NCI-H1930 (cell line): ENCODE measurements at places on chromosomes 1 and 21.

DNA sequence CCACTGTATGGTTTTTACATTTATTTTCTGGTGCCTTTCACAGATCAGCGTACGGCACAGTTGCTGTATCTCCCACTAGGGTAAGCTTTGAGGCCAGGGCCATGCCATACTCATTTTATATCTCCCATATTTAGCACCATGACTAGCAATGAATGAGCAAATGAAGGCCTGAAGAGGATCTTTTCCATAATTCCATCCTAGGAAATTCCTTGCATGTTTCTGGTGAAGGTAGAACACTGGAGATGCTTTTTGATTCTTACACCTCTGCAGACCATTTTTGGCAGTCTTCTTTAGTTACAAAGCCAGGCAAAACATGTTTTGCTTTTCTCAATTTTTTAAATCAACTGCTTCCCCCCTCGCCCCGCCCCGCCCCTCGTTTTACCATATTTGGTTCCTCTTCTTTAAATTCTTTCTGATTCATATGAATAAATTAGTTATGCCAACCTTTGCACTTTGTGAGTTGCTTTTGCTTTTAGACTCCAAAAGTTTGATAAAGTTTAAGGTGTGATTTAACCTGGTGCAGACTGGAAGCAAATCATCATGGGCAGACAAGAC, 78.9 kb upstream of the AK4 start:
- no peak for DNase-seq

- DNase-seq = no peak
These were observed 693 bp downstream of the RAB4A start for GRCh38 chr1:229271448-229272159.

GRCh38 chr1:85125891-85126290, 74.9 kb downstream of the SYDE2 start:
- DNase-seq = no peak

GRCh38 chr21:46079352-46080170, 18.4 kb upstream of the COL6A2 start:
- DNase-seq = no peak

DNA sequence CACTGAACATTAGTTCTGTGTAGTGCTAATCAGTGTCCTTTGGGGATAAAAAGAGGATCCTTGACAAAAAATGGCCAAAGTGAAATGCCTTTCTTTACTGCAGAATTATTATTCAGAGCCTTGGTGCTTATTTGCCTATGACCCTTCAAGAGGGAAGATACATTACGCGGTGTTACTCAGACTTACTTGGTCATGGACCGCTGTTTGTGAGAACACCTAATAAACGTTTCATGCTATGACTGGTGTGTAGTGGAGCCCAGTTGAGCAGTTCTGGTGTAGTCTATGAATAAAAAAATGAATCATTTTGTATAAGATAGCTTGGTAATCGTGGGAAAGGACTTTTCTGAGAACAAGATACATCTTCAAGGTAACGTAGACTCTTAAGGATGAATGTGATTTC, 8.3 kb downstream of the NFYC start:
- DNase-seq = no peak

DNA sequence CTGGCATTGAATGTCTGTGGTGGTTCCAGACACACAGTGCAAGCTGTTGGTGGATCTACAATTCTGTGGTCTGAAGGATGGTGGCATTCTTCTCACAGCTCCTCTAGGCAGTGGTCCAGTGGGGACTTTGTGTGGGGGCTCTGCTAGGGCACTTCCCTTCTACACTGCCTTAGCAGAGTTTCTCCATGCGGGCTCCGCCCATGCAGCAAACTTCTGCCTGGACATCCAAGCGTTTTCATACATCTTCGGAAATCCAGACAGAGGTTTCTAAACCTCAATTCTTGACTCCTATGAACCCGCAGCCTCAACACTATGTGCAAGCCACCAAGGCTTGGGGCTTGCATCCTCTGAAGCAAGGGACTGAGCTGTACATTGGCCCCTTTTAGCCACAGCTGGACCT, 43.0 kb downstream of the RGS18 start:
- DNase-seq = no peak

DNA sequence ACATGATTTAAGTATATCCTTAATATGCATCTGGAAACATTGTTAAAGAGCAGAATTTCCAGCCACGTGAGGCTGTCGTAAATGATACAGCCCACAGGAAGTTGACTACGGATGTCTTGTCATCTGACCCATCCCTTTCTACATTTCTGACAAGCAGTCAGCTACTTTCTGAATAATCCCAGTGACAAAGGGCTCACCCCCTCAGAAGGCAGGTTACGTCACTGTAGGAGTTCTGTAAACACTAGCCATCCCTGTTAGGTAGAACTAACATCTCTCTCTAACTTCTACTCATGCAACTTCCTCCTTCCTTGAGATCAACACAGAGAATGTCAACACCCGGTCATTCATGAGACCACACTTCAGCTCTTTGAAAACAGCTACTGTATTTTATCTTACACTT, 259.2 kb downstream of the GREM2 start:
- no peak for DNase-seq

GRCh38 chr1:163104385-163105099, 35.4 kb downstream of the RGS4 start:
- no peak for DNase-seq

- no peak for DNase-seq
These were observed 243.6 kb downstream of the TNR start for GRCh38 chr1:175499595-175500382.
